DMS53 (cell line): ENCODE measurements at places on chromosomes 1 and 21.

DNA sequence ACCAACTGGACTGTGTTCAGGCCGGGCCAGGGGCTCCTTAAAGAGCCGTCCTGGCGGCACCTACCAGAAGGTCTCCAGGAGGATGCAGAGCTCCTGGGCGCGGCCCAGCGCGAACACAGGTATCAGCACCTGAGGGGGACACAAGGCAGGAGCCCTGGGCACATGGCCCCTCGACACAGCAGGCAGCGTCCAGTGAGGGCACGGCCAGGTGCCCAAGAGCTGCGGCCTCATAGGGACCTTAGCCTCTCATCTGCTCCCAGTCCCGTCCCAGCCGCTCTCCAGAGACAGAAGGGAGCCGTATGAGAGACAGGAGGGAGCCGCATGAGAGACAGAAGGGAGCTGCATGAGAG lies 5.8 kb downstream of the PUSL1 start:
- DNase-seq: no peak

DNA sequence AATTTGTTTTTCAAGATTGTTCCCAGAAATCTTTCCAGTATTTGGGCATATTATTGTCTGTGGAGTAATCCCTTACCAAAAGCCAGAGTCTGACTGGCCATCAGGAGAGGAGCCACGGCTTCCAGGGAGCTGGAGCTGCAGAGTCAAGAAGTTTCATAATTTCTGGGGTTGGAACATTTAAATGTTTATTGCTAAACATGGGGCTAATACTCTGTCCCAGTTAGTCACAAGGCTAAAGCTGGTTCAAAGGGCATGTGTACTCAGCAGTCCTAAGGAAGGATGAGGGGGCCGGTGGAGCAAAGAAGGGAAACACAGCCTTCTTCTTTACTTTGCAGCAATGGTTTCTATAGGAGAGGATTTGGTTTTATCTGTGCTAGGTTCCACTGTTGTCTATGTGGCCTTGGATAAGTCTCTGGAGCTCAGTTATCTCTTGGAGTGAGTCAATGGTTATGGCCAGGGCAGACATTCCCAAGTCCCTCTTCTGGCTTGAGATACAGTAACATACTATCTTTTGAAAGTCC lies 9.5 kb downstream of the DENND2D start:
- no peak for DNase-seq

DNA sequence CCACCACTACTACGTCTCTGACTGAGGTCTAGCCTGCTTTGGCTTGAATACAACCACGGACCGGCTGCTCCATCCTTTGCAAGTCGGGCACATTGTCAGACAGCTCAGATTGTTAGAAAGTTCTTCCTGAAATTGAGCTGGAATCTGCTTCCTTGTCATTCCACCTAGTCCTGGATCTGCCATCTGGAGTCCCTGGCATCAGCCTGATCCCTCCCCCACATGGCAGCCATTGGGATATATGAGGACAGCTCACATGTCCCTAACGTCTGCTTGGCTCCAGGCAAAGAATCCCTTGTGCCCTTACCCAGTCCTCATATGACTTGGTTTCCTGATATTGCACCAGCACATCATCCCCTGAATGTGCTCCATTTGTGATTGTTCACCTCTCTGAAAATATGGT lies 56.3 kb upstream of the SYT6 start:
- no peak for DNase-seq

- DNase-seq: no peak
Measured at GRCh38 chr1:29518183-29518835, 282.0 kb downstream of the PTPRU start.

GRCh38 chr1:206779638-206780037 lies 7.3 kb upstream of the IL10 start:
- DNase-seq: no peak

GRCh38 chr1:170510163-170510562 lies 21.8 kb upstream of the GORAB start:
- no peak for DNase-seq

DNA sequence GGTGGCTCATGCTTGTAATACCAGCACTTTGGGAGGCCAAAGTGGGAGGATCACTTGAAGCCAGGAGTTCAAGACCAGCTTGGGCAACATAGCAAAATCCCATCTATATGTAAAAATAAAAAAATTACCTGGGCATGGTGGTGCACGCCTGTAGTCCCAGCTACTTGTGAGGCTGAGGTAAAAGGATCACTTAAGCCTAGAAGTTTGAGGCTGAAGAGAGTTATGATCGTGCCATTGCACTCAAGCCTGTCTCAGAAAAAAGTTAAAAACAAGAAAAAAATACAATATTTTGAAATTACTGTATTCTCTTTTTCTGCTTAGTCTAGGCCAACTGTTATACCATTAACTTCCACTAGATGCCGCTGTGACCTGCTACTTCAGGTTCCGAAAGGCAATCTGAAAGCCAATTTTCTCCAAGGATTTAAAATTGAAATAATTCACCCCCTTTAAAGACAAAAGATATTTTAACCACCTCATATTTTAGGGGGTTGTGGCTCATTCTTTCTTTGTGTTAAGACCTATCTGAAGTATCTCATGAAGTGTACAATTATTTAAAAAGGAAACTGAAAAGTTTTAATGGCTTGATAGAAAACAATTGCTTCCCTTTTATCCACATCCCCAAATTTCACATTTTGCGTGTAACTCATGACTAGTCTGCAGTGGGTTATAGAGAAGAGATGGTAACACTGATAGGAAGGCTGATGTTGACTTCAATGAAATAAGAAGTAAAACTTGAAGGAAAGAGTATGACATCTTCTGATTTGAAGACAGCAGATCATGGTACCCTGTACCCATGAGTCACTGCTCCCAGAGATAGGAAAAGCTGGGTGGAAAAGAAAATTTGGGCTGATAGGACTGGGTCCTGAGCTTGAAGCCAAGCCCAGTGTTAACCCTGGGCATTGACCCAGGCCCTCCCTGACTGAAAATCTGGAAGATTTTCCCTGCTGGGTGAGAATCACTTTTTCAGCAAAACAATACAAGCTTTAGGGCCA lies 24.4 kb upstream of the CLDN14 start:
- DNase-seq: peak; percentile 56

DNA sequence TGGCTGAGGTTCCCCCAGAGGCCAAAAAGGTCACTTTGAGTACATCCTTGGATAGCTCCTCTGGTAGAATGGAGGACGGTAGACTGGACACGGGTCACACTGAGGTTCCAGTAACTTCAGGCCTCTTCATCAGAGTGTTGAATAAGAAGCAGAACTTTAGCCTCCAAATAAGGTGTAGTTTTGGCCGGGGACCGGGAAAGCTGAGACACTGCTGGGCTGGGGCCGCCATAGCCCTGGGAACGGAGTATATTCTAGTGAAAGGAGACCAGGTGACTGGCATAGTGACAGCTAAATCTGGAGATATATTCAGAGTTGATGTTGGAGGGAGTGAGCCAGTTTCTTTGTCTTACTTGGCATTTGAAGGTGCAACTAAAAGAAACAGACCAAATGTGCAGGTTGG lies 84.1 kb downstream of the EVA1C start:
- DNase-seq: no peak

DNA sequence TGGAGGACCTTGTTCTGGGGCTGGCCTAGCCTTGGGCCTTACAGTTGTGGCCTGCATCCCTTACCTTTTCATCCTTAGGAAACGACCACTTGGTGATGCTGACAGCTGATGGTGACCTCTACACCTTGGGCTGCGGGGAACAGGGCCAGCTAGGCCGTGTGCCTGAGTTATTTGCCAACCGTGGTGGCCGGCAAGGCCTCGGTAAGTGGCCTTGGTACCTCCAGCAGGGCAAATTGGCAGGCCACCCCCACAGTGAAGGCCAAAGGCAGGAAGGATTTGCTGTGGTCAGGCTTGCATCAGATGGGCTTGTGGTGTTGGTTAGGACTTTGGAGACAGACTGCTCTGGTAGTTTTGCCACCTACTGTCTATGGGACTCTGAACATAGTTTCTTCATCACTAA lies 17.7 kb upstream of the TRNAU1AP start:
- no peak for DNase-seq

DNA sequence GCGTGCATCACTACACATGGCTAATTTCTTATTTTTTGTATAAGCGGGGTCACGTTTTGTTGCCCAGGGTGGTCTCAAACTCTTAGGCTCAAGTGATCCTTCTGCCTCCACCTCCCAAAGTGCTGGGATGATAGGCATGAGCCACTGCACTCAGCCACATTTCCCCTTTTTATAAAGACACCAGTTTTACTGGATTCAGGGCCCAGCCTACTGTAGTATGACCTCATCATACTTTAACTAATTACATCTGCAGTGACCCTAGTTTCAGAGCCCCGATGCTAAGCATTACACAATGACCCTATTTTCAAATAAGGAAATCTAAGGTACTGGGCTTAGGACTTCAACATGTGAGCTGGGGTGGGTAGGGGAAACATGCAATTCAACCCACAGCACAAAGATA lies 31.8 kb upstream of the ENAH start:
- DNase-seq: no peak

DNA sequence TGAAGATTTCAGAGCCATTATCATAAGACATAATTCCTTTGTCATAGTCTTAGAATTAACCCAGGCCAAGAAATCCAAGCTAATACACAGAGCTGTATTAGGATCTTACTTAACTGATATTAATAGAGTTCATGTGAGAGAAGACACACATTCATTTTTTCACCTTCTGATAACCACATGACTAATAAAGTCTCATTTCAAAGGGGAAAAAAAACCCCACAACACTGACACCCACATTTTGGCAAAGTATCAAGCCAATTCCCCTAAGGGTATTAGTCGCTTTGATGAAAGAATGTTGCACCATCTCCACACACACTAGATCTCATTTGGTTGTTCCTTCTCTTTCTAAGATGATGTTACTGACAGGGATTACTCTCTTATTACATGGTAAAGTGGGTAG lies 344.4 kb upstream of the ESRRG start:
- DNase-seq: no peak

- DNase-seq: no peak
Measured at GRCh38 chr1:236535662-236536161, 11.9 kb downstream of the LGALS8 start.

DNA sequence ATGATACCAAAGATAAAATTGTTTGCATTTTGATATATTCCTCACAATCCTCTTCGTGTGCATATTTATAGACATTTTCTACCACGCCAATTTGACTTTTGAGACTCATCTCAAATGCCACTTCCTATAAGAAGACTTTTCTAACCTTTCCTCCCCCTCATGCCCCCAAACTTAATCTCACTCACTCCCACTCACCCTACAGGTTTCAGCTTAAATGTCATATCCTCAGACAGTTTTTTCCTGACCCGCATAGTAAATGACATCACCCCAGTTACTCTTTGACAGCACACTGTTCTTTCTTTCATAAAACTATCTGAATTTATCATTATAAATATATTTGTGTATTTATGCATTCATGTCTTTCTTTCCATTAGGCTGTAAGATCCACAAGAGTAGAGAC lies 29.6 kb upstream of the RGS8 start:
- DNase-seq: no peak

DNA sequence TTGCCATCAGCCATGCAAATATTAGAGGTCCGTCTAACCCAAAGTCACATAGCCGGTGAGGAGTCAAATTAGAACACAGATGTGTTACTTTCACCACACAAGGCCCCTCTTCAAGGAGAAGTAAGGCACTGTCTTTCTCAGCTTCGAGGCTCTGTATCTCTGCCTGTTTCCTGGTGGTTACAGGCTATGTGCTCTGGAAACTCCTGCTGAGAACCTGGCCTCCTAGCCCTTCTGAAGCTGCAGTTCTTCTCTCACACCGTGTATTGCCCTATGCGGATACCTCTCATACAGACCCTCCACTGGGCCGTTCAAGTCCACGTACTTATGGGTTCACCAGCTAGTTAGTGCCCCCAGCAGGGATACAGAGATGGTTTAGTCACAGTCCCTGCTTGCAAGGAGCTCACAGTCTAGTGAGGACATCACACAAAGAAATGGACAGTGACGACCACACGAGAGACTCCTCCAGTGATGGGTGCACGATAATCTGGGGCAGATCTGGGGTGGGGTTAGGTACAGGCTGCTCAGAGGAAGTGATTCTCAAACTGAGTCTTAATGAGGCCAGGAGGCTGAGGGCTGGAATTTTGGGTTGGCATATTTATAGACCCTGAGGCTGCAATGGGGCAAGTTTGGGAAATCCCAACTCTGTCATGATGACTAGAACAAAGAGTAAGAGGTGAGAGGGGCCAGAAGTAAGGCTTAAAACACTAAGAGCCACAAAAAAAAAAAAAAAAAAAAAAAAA lies 22.8 kb upstream of the ELOA start:
- no peak for DNase-seq
